ENCODE measurements at places on chromosomes 12 and 14. TPM values are rescaled to one million over a fixed set of nuclear protein-coding genes. Genes with fewer than 3 reads are reported as not detected.
A peak's percentile ranks its signal among the peaks of the same experiment; 100 is the strongest.

GRCh38 chr12:111283966-111284365 lies 84.9 kb downstream of the PHETA1 start:
- H3K4me1 ChIP-seq: no peaks in the 10 kb centered on the region
- H3K4me3 ChIP-seq: no peak overlapping the region
- peaks cover 30% of the 10 kb centered on the region for H3K27me3 ChIP-seq
- no peak overlapping the region for H3K27ac ChIP-seq
- no peaks in the 10 kb centered on the region for H3K36me3 ChIP-seq
- DNase-seq: no peak

GRCh38 chr12:62328296-62328921 lies 68.2 kb downstream of the USP15 start:
- DNase-seq: no peak
- H3K27ac ChIP-seq: no peak overlapping the region
- H3K4me1 ChIP-seq: no peaks in the 10 kb centered on the region
- H3K4me3 ChIP-seq: no peak overlapping the region
- H3K36me3 ChIP-seq: peaks cover 19% of the 10 kb centered on the region

DNA sequence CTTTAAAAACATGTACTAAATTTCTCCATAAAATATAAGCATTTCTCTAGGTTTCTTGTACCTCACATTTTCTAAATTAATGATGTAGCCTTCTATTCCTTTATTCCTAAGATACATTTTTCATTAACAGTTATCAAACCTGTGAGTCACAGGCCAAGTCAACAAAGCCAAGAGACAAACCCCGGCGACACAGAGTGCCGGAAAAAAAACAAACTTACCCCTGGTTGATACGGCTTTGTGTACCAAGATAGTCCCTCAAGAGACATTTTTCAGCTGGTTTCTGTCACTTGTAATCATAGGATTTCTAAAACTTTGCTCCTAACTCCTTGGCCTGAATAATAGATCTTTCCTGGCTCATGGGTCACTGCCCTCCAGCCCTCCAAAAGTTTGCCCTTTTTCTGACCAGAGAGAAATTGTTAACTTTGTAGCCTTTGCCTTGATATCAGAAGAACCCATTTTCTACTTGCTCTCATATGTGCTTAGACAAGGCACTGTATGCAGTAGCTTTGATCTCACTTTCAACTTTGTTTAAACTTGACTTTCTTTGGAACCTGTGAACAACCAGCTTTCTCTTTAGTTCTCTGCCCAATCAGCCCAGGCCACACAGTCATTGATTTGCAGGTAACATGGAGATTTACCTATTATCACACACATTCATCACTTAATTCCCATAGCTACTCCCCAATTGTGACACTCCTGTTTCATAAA lies 172.2 kb downstream of the PRKD1 start:
- no peaks in the 10 kb centered on the region for H3K4me1 ChIP-seq
- H3K4me3 ChIP-seq: no peak overlapping the region
- DNase-seq: no peak
- H3K27me3 ChIP-seq: no peaks in the 10 kb centered on the region
- no peaks in the 10 kb centered on the region for H3K36me3 ChIP-seq

DNA sequence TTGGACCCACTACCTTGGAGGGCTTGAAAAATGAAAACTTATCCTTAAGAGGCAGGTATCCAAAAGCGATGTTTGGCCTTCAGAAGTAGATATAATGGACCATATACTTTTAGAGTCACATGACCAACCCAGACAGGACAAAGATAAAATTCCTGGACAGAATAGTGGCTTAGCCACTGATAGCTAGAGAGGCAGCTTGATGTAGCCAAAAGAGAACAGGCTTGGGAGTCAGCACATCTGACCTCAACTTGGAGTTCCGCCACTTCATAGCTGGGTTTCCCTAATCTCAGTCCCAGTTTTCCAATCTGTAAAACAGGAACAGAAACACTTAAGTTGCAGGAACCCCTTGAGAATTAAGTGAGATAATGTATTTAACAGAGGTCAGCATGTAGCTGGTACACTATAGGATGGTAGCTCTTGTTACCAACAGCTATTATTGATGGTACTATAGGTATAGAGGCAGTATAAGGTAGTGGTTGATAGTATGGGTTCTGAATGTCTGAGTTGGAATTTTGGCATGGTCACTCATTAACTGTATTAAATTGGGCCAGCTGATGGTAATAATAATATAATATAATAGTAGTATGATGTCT lies 63.2 kb upstream of the USP44 start:
- peak overlapping the region; percentile 65 for H3K27ac ChIP-seq
- no peak overlapping the region for H3K4me3 ChIP-seq
- no peak for DNase-seq
- no peaks in the 10 kb centered on the region for H3K27me3 ChIP-seq

DNA sequence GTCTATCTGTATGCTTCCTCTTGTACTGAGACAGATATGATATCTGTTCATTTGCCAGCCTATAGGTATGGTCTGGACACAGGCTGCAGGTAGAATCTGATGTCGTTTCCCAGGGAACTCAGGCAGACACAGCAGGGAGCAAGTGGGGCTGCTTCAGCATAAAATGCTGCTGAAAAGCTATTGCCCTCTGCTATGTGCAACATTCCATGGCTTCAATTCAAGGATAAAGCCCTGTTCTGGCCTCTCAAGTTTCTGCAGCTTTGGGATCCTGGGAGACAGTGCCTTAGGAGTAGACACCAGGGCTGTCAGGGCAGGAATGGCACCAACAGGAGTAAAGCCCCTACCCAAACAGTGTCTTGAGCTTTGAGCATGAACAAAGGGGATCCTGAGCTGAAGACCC lies 173.5 kb downstream of the SLC41A2 start:
- peaks cover 6% of the 10 kb centered on the region for H3K4me1 ChIP-seq
- H3K4me3 ChIP-seq: no peak overlapping the region

DNA sequence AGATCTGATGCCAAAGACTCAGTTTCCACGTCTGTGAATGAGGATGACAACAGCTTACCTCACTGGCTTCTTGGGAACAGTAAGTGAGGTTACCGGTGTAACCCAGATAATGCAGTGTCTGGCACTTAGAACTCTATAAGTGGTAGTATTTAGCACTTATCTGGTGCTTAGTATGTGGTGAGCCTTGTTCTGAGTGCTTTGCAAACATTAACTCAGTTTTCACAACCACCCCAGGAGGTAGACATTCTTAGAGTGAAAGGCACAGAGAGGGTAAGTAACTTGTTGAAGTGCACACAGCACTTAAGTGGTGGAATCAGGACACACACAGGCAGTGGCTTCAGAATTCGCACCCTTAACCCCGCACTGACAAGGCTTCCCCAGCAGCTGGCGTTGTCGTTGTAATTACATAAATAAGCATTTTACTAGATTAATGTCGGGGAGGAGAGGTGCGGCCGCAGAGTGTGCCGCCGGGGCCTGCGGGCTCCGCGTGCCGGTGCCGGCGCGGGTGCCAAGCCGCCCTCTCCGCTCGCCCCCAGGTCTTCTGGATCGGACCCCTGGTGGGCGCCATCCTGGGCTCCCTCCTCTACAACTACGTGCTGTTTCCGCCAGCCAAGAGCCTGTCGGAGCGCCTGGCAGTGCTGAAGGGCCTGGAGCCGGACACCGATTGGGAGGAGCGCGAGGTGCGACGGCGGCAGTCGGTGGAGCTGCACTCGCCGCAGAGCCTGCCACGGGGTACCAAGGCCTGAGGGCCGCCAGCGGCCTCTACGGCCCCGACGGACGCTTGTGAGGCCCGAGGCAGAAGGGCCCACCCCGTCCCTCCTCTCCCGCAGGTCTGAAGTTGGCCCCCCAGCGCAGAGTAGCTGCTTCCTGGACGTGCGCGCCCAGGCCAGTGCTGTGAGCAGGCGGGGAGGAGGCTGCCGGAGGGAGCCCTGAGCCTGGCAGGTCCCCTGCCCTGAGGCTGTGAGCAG lies 4.6 kb downstream of the AQP2 start:
- H3K27ac ChIP-seq: no peak overlapping the region
- H3K4me1 ChIP-seq: peaks cover 7% of the 10 kb centered on the region
- H3K36me3 ChIP-seq: no peaks in the 10 kb centered on the region
- peaks cover 60% of the 10 kb centered on the region for H3K27me3 ChIP-seq
- H3K4me3 ChIP-seq: no peak overlapping the region

The KERA gene
- total RNA-seq: not detected

GRCh38 chr14:77605392-77605972 lies 11.0 kb downstream of the SPTLC2 start:
- peaks cover 67% of the 10 kb centered on the region for H3K4me1 ChIP-seq
- H3K36me3 ChIP-seq: no peaks in the 10 kb centered on the region
- H3K27ac ChIP-seq: no peak overlapping the region
- DNase-seq: no peak
- H3K4me3 ChIP-seq: no peak overlapping the region
- no peaks in the 10 kb centered on the region for H3K27me3 ChIP-seq

DNA sequence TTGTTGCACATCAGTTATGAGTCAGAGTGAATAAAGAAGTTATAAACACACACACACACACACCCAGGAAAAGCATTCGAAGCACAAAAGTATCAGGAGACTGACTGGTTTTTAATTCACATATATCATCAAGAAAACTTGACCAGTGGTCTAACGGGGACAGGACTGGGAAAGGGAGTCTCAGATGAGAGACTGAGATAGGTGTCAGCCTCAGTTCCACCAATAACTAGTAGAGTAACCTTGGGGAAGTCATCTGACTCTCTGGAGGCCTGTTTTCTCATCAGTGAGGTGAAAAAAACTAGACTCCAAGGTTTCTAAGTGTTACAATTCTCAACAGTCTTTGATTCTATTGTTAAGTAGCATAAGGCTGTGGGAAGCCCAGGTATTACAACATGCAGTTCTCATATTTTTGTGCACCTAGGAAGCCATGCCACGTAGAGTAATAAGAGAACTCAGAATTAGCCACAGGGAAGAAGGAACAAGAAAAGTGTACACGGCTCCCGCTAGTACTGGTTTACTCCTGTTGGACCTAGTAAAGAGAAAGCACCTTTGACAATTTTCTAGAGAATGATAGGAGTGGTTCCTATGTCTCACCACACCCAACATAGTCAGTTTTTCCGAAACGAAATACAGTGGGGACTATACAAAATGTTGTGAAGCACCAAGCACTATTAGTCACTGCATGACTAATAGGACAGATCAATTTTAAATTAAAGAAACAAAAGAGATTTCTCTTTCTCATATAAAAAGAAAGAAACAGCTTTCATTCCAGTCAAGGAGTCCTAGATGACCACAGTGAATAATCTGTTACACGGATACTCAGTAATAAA lies 5.0 kb downstream of the PPTC7 start:
- no peak for DNase-seq
- no peaks in the 10 kb centered on the region for H3K36me3 ChIP-seq
- H3K27ac ChIP-seq: peak overlapping the region; percentile 30
- peaks cover 90% of the 10 kb centered on the region for H3K4me1 ChIP-seq
- no peak overlapping the region for H3K4me3 ChIP-seq
- H3K27me3 ChIP-seq: no peaks in the 10 kb centered on the region

The REC8 gene
- total RNA-seq: 6.7 TPM

DNA sequence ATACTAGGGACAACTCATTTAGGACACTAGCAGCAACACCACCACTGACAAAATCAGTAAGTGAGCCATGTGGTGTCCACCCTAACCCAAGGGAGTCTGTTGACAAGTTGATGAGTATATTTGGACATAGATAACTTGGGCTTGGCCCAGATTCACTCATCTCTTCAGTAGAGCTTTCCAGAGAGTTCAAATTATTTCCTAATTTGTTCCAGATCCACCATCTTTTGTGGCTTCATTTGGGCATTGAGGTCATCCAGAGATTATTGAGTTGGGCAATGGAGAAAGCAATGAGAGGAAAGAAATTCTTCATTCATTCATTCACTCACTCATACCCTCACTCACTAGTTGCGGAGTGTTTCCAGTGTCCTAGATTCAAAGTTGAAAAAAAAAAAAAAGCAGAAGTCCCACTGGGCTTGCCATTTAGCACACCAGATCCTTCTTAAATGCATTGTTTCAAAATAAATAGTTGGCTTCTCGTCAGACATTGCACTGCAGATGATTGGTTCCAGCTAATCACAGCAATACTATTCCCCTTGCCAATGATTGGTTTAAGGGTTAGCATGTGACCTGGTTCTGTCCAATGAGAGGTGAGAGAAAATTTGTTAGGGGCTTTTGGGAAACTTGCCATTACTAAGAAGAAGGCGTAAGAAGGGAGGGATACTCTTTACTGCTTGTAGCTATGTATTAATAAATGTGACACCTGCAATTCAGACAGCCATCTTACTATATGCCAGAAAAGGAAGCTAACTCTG lies 31.8 kb upstream of the WSCD2 start:
- H3K27me3 ChIP-seq: peaks cover 48% of the 10 kb centered on the region
- no peak for DNase-seq
- no peak overlapping the region for H3K27ac ChIP-seq
- H3K4me3 ChIP-seq: no peak overlapping the region
